Central memory CD8-positive, alpha-beta T cell (primary cell): ENCODE measurements at places on chromosomes 6 and 20.

DNA sequence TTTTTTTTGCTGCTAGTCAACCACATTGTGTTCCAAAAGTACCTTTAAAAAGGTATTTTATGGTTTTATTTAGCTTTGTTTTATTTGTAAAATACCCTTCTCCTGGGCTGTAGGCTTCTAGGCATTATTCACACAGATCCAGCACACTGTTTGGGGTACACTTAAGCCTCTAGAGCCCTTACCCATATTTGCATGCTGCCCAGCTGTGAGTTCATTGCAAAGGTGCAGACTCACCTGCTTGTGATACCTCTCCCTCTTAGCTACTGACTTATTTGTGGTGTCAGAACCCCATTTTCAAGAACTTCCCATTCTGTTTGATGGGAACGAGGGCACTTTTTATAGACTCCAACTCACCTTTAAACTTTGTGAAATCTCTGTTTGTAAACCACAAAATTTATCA, 69.8 kb downstream of the RIN2 start:
- H3K4me3 ChIP-seq = peak overlapping the region; percentile 5
- H3K27me3 ChIP-seq = peaks cover 19% of the 10 kb centered on the region
- DNase-seq = no peak
- no peaks in the 10 kb centered on the region for H3K36me3 ChIP-seq
- peaks cover 5% of the 10 kb centered on the region for H3K4me1 ChIP-seq
- no peak overlapping the region for H3K27ac ChIP-seq

- no peak overlapping the region for H3K27ac ChIP-seq
- H3K27me3 ChIP-seq = no peaks in the 10 kb centered on the region
- no peaks in the 10 kb centered on the region for H3K36me3 ChIP-seq
- no peak for DNase-seq
Observed at GRCh38 chr6:22322103-22323030, 25.5 kb upstream of the PRL start.

- H3K4me1 ChIP-seq = peaks cover 1% of the 10 kb centered on the region
- H3K4me3 ChIP-seq = no peak overlapping the region
- peaks cover 32% of the 10 kb centered on the region for H3K27me3 ChIP-seq
- peaks cover 3% of the 10 kb centered on the region for H3K36me3 ChIP-seq
- no peak overlapping the region for H3K27ac ChIP-seq
Observed at GRCh38 chr6:37426945-37427510, 6.0 kb upstream of the CMTR1 start.

GRCh38 chr6:15017261-15017660, 228.6 kb upstream of the JARID2 start:
- no peak overlapping the region for H3K4me3 ChIP-seq
- H3K27ac ChIP-seq = no peak overlapping the region
- H3K36me3 ChIP-seq = no peaks in the 10 kb centered on the region
- DNase-seq = no peak
- peaks cover 9% of the 10 kb centered on the region for H3K4me1 ChIP-seq

GRCh38 chr6:13383328-13384163, 55.2 kb upstream of the TBC1D7 start:
- H3K4me1 ChIP-seq = peaks cover 19% of the 10 kb centered on the region
- H3K4me3 ChIP-seq = no peak overlapping the region
- DNase-seq = peak; percentile 36
- H3K27ac ChIP-seq = peak overlapping the region; percentile 82
- H3K36me3 ChIP-seq = no peaks in the 10 kb centered on the region

- H3K4me1 ChIP-seq = no peaks in the 10 kb centered on the region
- H3K27me3 ChIP-seq = peaks cover 73% of the 10 kb centered on the region
- no peak for DNase-seq
- H3K36me3 ChIP-seq = no peaks in the 10 kb centered on the region
Observed at GRCh38 chr20:63071541-63072181, 64.9 kb upstream of the BHLHE23 start.

DNA sequence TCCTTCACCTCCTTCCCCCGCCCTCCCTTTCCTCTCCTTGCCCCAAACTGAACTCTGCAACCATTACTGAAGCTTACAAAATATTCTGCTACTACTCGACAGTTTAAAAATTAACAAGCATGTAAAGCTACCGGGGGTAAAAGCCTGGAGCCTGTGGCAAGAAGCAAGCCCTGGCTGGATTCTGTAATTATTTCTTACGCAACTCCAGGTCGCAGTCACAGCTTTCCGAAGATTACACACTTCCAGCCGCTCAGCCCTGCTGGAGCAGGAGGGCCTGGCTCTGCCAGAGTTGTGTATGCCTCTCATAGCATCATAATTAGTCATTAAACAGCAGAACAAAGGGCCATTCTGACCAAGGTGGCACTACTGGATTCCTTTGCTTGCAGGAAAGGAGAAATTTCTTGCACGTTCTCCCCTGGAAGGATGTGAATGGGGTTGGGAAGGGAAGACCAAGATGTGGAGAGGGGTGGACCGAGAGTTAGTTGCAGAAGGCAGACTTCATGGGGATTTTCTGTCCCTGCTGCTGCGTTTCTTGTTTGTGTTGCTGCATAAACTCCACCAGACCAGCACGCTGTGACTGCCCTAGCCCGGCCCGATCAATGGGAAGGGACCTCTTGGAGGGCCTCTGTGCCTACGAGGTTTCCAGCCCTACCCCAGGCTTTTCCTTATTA, 23.6 kb downstream of the FOXQ1 start:
- H3K4me3 ChIP-seq = no peak overlapping the region
- no peaks in the 10 kb centered on the region for H3K4me1 ChIP-seq
- H3K27ac ChIP-seq = no peak overlapping the region
- peaks cover 3% of the 10 kb centered on the region for H3K36me3 ChIP-seq
- H3K27me3 ChIP-seq = peaks cover 87% of the 10 kb centered on the region

DNA sequence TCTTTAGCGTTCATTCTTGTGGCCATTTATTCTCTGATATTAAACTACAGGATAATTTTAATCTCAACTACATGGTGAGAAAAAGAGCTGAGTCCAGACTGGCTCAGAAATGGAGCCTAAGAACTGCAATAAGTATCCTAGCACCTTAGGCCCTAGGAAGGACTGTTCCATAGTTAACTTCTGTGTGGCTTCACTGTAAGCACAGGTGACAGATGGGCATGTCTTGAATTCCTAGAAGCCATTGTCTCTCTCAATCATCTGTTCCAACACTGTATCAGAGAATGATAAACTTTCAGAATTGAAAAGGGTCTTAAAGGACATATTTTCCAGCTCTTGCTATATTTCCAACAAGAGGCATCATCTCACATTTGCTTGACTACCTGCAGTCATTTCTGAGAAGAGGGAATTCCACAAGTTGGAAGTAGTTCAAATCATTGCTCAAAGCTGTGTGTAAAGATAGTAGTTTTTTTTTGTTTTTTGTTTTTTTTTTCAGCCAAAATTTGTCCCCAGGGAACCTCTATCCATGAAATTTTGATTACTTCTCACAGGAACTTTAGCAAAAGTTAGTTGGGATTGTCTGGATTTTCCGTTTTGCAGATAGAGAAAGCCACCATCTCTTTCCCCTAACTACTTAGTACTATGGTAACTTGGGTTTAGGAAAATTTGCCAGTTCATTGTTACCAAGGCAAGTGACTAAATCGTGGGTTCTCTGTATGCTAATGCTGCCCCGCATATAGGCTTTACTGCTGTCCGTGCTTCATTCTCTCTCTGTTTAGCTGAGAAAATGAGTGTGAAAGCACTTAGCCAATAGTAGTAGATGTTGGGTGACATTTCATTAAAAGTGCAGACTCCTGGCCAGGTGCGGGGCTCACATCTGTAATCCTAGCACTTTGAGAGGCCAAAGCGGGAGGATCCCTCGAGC, 47.2 kb downstream of the KCNS1 start:
- peaks cover 90% of the 10 kb centered on the region for H3K4me1 ChIP-seq
- H3K36me3 ChIP-seq = peaks cover 62% of the 10 kb centered on the region
- DNase-seq = no peak
- peak overlapping the region; percentile 93 for H3K27ac ChIP-seq
- peak overlapping the region; percentile 23 for H3K4me3 ChIP-seq

DNA sequence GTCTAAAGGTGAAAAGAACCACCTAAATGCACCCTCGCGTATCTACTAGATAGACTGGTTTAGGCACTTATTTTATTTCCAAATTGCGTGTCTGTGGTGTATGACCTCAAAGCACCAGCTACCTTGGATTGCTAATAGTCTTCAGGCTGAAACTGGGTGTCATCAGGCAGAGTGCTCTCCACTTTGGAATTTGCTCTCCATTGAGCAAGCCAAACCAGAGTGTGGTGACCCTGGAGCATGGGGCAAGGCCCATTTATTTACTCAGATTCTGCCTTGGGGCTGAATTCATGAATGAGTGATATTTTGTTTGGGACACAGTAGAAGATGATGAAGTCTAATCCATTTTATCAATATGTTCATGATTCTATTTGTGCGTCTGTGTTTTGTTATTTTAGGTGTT, 812.8 kb upstream of the SLC35B3 start:
- no peaks in the 10 kb centered on the region for H3K4me1 ChIP-seq
- H3K36me3 ChIP-seq = no peaks in the 10 kb centered on the region
- H3K27me3 ChIP-seq = no peaks in the 10 kb centered on the region
- no peak overlapping the region for H3K4me3 ChIP-seq

- no peak overlapping the region for H3K4me3 ChIP-seq
- no peaks in the 10 kb centered on the region for H3K4me1 ChIP-seq
- H3K36me3 ChIP-seq = no peaks in the 10 kb centered on the region
- no peak overlapping the region for H3K27ac ChIP-seq
Observed at GRCh38 chr6:134345789-134346188, 27.9 kb upstream of the SGK1 start.

DNA sequence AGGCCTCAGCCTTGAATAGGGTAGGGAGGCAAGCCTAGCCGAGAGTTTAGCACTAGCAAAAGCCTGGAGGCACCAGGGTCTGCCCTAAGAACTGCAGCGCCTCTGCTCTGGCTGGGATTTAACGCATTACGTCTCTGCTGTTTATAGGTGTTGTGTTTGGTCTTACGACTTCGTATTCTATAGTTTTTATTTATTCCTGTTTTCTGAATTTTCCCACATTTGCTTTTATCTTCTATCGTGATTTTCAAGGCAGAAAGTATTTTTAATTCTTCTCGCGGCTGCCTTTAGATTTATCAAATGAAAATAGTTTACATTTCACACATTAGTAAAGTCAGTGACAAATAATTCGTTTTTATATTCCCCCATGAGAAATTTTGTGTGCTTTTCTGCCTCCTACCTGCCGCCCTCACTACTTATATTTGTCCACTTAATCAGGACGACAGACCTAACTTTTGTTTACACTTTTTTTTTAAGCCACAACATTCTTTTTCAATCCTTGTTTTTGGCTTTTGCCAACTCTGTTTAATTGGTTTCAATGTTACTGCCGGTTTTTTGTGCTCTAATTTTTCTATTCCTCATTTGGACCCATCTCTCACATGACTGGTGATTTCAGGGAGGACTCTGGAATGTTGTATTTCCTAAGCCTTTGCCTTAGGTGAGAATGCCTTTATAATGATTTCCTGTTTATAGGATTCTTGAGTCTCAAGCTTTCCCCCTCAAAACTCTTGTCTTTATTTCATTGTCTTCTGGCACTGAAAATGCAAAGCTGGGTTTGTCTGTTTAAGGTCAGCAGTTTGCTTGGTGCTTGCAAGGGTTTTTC, 1.3 kb upstream of the LZTS3 start:
- no peak overlapping the region for H3K27ac ChIP-seq
- peaks cover 15% of the 10 kb centered on the region for H3K4me1 ChIP-seq
- peaks cover 31% of the 10 kb centered on the region for H3K27me3 ChIP-seq
- no peak for DNase-seq
- H3K4me3 ChIP-seq = peak overlapping the region; percentile 79

GRCh38 chr6:136186363-136186762, 63.7 kb downstream of the MTFR2 start:
- no peak overlapping the region for H3K4me3 ChIP-seq
- no peaks in the 10 kb centered on the region for H3K4me1 ChIP-seq
- H3K27me3 ChIP-seq = peaks cover 30% of the 10 kb centered on the region
- no peaks in the 10 kb centered on the region for H3K36me3 ChIP-seq
- DNase-seq = no peak

DNA sequence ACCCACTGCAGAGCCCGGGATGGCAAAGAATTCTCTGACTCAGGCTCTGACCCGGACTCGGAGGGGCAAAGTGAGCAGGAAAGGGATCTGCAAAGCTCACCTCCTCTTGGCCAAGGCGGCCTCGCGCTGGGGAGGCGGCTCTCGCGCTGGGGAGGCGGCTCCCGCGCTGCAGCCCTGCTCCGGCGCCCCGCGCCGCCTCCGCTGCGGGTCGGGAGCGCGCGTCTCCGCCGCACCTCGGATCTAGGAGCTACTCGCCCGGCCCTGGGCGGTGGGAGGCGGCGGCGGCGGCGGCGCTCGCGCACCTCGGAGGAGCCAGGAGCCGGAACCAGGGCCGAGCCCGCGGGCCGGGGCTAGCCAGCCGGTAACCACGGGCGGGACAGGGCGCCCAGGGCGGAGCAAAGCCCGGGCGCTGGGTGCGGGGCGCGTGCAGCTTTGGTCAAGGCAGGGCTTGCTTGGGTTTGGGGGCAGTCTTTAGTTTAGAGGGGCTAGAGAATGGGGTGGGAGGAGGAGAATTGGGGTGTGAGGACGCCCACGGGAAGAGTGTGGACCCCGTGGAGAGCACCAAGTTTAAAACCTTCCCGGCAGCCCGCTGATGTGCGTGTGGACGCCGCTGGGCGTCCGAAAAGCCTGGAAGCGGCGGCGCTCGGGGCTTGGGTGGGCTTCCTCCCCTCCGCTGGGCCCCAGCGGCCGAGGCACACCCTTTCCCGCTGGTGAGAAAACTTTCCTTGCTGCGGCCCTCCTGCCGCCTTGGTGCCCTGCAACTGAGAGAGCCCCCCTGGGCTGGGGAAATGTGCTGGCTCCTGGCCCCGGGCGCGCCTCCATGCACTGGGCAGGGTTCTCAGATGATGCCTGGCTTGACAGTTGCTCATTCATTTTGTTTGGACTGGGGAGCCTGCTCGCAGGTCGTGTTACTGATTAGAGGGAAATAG, at the start of gene MRAP2:
TSS of gene MRAP2 (plus strand) at position 250 of the 929 bp plus-strand sequence. CDS start 21,547 bp downstream, outside the sequence.
- H3K36me3 ChIP-seq = no peaks in the 10 kb centered on the region
- no peak for DNase-seq

DNA sequence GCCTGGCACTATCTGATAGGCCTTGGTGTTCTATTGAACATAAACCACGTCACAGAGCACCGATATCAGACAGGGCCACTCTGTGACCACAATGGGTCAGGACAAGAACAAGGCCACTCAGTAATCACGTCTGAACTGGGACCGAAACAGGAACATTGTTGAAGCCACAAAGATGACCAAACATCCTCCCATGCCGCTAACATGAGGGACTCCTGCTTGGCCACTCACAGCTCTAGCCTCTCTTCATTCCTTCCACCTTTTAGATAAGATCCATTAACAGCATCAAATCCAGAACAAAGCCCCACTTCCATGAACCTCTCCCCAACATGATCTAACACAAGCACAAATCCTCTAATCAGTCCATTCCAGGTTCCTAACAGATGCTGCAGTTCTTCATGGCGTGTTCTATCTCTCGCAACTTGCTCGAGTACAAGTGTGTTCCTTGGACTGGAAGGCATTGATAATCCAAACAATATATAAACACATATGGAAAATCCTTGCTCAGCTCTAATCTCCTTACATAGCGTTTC, 7.4 kb downstream of the SIRT5 start:
- no peak for DNase-seq
- H3K36me3 ChIP-seq = peaks cover 17% of the 10 kb centered on the region
- H3K4me3 ChIP-seq = no peak overlapping the region
- H3K27ac ChIP-seq = no peak overlapping the region
- H3K4me1 ChIP-seq = no peaks in the 10 kb centered on the region

- no peak for DNase-seq
- H3K27ac ChIP-seq = no peak overlapping the region
- H3K4me3 ChIP-seq = peak overlapping the region; percentile 67
- peaks cover 15% of the 10 kb centered on the region for H3K36me3 ChIP-seq
- H3K27me3 ChIP-seq = no peaks in the 10 kb centered on the region
- H3K4me1 ChIP-seq = peaks cover 57% of the 10 kb centered on the region
Observed at GRCh38 chr6:136783495-136784270, 8.6 kb downstream of the MAP3K5 start.

GRCh38 chr6:36545767-36546307, 1.4 kb downstream of the STK38 start:
- H3K4me3 ChIP-seq = peak overlapping the region; percentile 98
- no peak for DNase-seq
- H3K27ac ChIP-seq = peak overlapping the region; percentile 98
- H3K4me1 ChIP-seq = peaks cover 38% of the 10 kb centered on the region
- no peaks in the 10 kb centered on the region for H3K27me3 ChIP-seq
- H3K36me3 ChIP-seq = peaks cover 36% of the 10 kb centered on the region
